ENCODE measurements at places on chromosomes 13 and 19.

DNA sequence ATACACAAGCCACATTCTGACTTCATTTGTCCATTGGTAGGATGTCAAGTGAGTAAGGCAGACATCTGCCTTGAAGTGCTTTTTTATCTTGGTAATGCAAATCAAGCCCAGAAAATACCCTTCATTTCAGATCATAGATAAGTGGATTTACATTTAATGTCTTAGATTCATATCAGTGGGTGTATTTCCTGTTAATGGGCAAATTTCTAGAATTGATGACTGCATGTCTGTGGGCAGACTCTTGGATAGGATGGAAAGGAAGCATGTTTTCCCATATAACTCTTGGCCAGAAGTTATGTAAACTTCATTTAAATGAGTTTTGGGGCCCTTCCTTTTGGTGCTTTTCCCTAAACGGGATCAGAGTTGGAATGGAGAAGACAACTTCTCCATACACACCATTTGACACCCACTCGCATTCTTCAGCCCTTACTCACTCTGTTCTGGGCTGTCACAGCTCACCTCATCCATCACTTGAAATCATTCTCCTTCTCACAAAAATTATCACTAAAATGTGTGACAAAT lies 154.6 kb downstream of the FLT1 start:
- no peaks in the 10 kb centered on the region for H3K36me3 ChIP-seq
- no peak overlapping the region for H3K27ac ChIP-seq
- no peaks in the 10 kb centered on the region for H3K27me3 ChIP-seq
- DNase-seq = no peak
- H3K4me3 ChIP-seq = no peak overlapping the region

GRCh38 chr13:114296448-114296847 lies 15.0 kb downstream of the UPF3A start:
- no peaks in the 10 kb centered on the region for H3K27me3 ChIP-seq
- H3K27ac ChIP-seq = no peak overlapping the region
- H3K4me3 ChIP-seq = no peak overlapping the region
- H3K4me1 ChIP-seq = no peaks in the 10 kb centered on the region

- no peak overlapping the region for H3K27ac ChIP-seq
- H3K4me3 ChIP-seq = no peak overlapping the region
- no peak for DNase-seq
- H3K36me3 ChIP-seq = peaks cover 10% of the 10 kb centered on the region
Measured at GRCh38 chr13:110483386-110483968, 78.0 kb downstream of the RAB20 start.

GRCh38 chr13:20546556-20546955 lies 20.4 kb upstream of the IFT88 start:
- no peak overlapping the region for H3K4me3 ChIP-seq
- no peak overlapping the region for H3K27ac ChIP-seq
- no peaks in the 10 kb centered on the region for H3K27me3 ChIP-seq
- no peaks in the 10 kb centered on the region for H3K4me1 ChIP-seq
- DNase-seq = no peak
- no peaks in the 10 kb centered on the region for H3K36me3 ChIP-seq

- no peaks in the 10 kb centered on the region for H3K27me3 ChIP-seq
- no peak overlapping the region for H3K4me3 ChIP-seq
- peaks cover 43% of the 10 kb centered on the region for H3K4me1 ChIP-seq
- DNase-seq = peak; percentile 90
Measured at GRCh38 chr13:50357586-50358118, 342.4 kb downstream of the KCNRG start.

- H3K27ac ChIP-seq = no peak overlapping the region
- H3K4me3 ChIP-seq = no peak overlapping the region
- DNase-seq = peak; percentile 28
- H3K36me3 ChIP-seq = no peaks in the 10 kb centered on the region
- no peaks in the 10 kb centered on the region for H3K4me1 ChIP-seq
- H3K27me3 ChIP-seq = no peaks in the 10 kb centered on the region
Measured at GRCh38 chr13:39201180-39201579, 162.9 kb downstream of the NHLRC3 start.

DNA sequence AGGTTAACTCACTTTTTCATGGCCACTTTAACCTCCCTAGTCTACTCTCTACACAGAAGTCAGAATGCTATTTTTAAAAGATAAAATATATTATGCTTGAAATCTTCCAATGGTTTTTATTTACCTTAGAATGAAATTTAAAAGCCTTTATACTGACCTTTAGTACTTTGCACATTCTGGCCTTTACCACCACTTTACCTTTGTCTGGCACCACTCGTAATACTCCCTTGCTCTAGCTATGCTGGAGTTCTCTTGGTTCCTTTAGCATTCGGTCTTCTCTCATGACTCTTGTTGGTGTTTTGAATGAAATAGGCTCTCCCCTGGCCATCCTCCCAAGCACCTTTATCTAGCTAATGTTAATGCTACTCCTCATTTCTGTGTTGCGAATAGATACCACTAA lies 310.8 kb downstream of the GPC5 start:
- H3K4me1 ChIP-seq = no peaks in the 10 kb centered on the region
- H3K27me3 ChIP-seq = no peaks in the 10 kb centered on the region
- no peak overlapping the region for H3K27ac ChIP-seq
- H3K4me3 ChIP-seq = no peak overlapping the region
- H3K36me3 ChIP-seq = no peaks in the 10 kb centered on the region

Data from stomach (tissue), 19 donors.